ENCODE measurements at places on chromosomes 5 and 9. TPM values are rescaled to one million over a fixed set of nuclear protein-coding genes. Genes with fewer than 3 reads are reported as not detected.

DNA sequence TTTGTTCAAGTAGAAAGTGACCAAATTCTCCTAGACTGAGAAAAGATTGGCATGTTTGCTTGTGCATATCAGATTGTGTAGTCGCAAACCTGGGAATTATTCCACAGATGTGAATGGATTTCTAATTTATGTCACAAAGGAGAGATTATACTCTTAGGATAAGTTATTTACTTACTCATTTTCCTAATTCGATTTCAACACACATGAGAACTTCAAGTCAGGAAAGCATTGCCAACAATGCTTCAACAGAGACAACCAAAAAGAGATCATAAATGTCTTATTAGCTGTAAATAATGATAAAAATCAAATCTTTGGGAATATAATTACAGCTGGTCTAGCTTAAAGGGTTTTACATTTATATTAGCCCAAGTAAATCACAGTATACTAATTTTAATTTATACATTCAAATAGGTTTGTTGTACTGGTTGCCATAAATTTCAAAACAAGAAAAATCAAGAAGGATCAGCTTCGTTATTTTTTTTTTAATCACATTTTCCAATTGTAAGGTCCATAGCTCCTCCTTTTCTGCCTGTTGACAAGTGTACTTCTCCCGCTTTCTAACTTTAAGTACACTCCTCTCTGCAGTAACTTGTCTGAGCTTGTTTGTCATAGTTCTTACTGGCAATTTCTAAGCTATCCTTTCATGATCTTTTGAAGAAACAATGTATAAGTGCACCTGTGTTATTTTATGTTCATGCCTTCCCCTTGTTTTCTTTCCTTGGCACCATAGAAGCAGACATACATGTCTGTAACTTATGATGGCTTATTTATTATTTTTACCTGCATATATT, 246.6 kb downstream of the DEPDC1B start:
- DNase-seq: no peak

DNA sequence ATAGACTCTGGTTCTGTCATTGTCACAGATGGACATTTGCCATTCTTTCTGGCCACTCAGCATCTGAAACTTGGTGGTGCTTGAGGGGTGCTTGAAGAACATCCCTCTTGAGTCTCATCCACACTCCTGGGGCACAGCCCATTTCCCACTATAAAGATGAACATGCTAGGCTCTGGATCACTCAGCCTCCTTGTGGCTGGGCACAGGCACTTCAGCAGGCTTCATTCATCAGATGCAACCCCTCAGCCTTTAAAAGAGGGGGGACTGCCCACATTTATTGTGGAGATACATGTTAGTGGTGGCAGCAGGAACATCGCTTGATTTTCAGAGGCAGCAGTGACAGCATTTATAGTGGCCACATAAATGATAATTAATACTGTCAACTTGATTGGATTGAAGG, 124.7 kb upstream of the NIPBL start:
- DNase-seq: no peak

- peak; percentile 58 for DNase-seq
These were observed 65.4 kb upstream of the FCN1 start for GRCh38 chr9:134983074-134983473.

DNA sequence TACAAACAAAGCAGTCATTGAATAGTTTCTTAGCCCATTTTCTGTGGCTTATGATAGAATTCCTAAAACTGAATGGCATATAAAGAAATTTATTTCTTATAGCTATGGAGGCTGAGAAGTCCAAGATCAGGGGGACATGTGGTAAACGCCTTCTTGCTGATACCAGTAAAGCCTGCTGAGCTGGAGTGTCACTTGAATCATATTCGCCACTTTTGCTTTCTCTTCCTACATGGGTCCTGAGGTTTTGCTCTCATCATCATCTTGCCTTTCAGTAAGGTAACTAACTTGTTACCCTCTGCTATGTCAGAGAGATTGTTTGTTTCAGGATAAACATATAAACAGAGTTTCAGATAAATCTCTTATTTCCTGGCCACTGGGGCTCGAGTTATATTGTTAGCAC, 203.3 kb upstream of the DMRT1 start:
- DNase-seq: no peak

GRCh38 chr9:125513303-125513667, 193.7 kb downstream of the MAPKAP1 start:
- no peak for DNase-seq

- DNase-seq: no peak
These were observed 1258.1 kb upstream of the CDH6 start for GRCh38 chr5:29935371-29935770.

DNA sequence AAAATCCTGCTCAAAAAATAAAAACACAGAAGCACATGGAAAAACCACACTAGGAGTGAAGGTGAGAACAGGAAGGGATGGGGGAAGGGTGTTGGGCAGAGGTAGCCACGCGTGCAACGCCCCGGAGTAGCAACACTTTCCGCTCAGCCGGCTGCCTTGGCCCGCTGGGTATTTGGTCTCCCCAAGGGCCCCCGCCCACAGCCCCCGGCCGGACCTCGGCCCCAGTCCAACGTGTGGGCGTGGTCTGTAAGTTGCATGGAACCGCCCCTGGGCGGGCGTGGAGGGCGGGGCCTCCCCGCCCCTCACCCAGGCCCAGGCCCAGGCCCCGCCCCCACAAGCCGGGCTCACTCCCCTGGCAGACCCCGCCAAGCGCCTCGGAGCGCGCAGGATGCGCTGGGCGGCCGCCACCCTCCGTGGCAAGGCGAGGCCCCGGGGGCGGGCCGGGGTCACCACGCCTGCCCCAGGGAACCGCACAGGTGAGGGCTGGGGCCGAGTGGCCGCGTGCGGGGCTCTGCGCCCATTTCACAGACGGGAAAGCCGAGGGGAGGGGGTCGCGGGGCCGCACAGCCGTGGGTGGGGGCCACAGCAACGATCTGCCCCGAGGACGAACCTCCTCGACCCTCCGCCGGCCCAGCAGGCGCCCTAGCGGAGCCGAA, at the start of gene SUSD3:
TSS of gene SUSD3 (plus strand) at position 347 of the 656 bp plus-strand sequence. CDS start at position 389, 42 bp downstream.
- peak; percentile 54 for DNase-seq

GRCh38 chr5:58680503-58680902, 97.6 kb downstream of the RAB3C start:
- no peak for DNase-seq

DNA sequence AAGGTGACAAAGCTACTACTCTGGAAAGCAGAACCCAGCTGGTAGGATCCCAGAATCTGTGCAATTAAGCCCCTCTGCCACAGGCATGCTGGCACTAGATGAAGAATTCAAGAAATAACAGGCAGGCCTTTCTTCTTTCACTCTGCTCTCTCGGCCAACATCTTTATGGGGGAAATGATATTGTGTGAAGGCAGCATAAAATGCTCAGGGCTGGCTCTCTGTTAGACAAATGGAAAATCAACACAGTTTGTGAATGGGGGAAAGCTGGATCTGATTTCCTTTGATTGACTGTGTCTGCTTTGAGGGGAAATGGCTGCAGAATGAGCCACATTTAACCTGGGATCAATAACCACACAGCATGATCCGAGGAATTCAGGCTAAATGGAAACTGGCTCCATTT, 29.1 kb upstream of the AKNA start:
- no peak for DNase-seq

DNA sequence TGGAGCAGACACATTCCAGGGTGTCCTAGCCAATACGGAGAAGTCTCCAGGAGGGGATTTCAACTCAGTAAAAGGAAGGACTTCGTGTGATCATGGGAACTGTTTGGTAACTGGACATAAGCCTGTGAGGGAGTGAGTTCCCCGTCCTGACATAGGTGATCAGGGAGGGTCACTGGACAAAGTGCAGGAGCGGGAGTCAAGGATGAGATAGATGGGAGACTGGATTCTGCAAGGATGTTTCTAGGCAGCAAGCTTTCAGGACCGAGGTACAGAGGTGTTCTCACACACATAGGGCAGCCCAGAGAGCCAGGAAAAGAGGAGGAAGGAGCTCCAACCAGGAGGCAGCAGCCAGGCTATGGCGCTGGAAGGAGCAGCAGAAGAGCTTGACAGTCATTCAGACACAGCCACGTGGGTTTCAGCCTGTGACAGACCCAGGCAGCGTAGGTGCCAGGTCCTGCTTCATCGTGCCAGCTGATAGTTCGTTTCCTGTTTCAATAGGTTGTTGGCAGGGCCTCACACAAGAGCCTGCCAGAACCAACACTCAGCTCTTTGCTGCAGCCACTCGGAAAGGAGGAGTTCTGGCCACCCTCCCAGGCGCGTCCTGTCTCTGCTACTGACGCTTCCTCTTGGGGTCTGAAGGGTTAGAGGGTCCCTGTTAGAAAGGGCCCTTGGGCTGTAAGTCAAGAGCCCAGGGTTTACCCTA, 84.1 kb downstream of the AMBP start:
- DNase-seq: peak; percentile 87

DNA sequence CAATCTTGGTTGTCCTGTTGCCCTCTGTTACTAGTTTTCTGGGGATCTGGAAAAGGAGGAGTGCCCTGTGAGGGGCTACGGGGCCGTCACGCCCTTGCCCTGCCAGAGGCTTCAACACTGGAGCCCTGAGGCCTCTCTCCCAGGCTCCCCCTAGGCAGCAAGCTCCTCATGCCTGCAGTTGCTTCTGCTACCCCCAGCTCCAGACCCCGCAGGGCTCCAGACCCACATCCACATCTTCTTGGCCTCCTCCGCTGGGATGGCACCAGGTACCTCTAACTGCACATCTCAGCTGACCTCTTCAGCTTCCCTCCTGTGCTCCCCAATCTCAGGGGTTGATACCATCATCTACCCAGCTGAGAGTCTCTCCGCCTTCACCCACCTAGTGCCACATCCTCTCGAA, 116.0 kb downstream of the ZNF354C start:
- DNase-seq: no peak

DNA sequence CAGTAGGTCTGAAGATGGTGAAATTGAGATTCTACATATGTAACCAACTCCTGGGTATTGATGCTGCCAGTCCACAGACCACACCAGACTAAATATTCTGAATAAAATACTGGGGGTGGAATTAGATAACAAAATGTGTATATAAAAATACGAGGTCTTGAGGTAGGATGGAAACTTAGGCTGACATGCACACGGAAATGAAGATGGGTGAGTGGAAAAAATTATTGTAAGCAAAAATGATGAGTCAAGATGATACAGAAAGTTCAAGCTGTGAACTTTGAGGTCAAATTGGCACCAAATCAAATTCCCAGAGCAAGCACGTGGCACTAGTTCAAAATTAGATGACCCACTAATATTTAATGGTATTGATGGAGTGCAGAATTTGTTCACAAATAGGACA, 713.4 kb upstream of the ACO1 start:
- no peak for DNase-seq

GRCh38 chr5:116488356-116489041, 86.1 kb downstream of the SEMA6A start:
- no peak for DNase-seq

- no peak for DNase-seq
These were observed 81.6 kb downstream of the MACIR start for GRCh38 chr5:103340132-103340531.

DNA sequence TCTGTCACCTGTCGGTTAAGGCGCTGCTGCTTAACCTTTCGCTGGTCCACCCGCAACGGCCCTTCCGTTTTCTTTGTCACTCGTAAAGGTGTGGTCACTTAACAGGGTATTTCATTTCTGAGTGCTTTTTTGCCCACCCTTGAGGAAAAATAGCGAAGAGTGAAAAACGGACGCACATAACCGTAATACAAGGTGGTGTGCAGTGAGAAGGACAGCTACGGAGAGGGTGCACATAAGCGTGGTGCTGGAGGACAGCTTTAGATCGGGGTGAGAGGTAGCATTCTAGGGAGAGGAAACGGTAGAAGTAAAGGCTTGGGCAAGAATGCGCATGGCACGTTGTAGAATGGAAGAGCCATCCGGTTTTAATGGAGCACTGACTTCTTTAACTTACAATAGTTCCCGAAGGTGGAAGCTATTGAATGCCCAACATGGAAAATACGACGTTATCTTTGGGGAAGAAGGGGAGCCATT, 761 bp downstream of the CCT5 start:
- no peak for DNase-seq

GRCh38 chr5:163586531-163586956, 81.1 kb downstream of the MAT2B start:
- DNase-seq: no peak

GRCh38 chr9:37596504-37596903, 4.1 kb upstream of the TOMM5 start:
- no peak for DNase-seq

DNA sequence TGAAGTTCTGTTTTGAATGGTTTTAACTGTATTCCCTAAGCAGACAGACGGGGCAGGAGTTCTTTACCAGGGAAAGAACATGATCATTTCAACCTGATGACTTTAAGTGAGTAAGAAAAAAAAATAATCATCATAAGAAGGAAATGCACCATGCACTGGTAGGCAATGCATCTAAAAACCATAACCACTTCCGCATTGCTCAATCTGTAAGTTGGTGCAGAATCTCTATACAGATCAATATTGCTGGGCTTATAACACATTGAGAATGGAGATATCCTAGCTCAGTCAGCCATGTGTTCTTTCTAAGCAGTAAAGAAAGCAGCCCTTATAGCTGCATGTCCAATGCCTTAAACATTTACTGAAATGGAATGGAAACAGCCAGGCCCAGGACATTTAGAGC, 407.1 kb upstream of the DMAC1 start:
- DNase-seq: no peak

DNA sequence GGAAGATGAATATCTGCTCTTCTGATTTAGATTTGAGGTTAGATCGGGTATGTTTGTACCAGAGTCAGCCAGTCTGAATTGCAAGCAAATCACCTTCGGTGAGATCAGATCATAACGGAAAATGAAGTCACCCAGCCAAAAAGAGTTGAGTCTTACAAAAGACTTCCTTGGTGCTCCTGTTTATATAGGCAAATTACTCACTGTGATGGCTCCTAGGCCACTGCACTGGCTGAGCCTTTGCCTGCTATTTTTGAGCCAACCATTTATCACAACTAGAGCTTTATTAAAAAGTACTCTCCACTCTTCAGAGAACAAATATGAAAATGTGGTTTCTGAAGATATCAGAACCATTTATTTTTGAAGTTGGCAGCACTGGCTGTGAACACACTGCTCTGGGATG, 277.7 kb upstream of the PCSK5 start:
- no peak for DNase-seq

MRPL36 gene
- total RNA-seq: 57.4 TPM

TAF11L5 gene
- not detected for total RNA-seq

CCDC183 gene
- 2.1 TPM for total RNA-seq

MORN5 gene
- not detected for total RNA-seq

EXD3 gene
- total RNA-seq: 9.2 TPM

ACOT12 gene
- not detected for total RNA-seq

INSL6 gene
- not detected for total RNA-seq

FBN2 gene
- 34.1 TPM for total RNA-seq

ZNF883 gene
- total RNA-seq: 6.2 TPM
